ENCODE measurements at places on chromosomes 3 and 15.

DNA sequence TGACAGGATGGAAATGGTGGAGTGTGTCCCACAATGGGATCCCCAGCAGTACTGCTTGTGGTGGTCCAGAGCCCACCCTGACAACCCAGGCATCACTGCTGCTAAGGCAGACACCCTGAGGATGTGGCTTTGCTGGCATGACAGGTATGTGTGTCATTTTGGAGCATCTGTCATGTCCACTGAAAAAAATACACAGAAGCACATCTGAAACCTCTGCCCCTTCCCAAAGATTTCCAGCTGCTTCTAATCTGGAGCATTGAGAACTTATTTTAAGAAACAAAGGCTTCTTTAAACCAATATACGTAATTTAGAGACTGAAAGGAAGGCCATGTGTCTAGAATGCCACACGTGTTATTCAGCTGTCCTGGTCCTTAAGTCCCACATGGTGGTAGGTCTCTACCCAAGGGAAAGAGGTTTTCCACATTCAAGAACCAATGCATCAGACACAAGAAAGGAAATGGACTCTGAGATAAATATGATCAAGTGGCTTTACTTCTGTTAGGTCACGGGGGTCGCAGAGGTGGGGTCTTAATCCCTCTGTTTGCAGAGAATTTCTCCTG, 88.3 kb downstream of the PDZRN3 start:
- DNase-seq, result no peak

- DNase-seq, result no peak
Measured at GRCh38 chr15:62672268-62672667, 370.3 kb upstream of the TPM1 start.

DNA sequence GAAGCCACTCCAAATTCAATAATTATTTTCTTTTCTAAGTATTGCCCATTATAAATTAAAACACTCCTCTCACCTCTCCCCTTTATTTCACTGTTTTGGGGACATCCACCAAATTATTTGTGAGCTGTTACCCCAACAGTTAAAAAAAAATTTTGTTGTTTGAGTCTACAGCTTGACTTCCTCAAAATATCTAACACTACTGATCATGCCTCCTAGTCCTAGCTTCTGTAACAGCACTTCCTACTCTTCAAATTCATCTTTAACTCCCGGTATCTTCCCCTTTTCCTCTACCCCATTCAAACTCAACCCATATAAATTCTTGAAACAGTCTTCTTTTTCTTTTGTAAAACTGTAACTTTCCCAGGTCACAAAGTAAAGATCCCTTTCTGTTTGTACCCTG, 15.9 kb downstream of the PARL start:
- no peak for DNase-seq

DNA sequence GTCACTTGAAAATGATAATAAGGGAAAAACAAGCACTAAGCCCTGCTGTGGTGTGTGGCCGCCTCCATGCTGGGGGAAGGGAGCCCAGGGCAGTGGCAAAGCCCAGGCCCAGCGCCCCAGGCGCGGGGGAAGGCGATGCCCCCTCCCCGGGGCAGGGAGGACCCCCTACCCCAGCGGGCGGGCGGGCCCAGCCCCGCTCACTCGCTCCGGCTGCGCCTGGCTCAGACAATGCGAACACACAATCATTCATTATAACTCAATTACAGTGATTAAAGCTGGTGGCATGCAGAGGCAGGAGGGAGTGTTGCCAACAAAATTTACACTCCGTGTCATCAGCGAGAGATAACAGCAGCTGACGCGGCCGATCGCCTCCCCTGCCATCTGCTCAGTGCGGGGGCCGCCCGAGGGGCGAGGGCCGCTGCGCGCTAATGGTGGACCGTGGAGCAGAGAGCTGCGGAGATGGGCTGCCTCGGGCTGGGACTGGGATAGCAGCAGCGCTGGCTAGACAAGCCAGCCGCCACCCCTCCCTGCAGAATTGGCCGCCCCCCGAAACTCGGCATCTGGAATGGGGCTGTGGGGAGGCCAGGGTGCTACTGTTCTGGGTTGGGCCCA, 64.1 kb downstream of the TLE3 start:
- DNase-seq, result no peak

- DNase-seq, result no peak
Measured at GRCh38 chr3:212432-212831, 15.9 kb downstream of the CHL1 start.

GRCh38 chr3:189322339-189322738, 150.6 kb downstream of the TPRG1 start:
- no peak for DNase-seq

DNA sequence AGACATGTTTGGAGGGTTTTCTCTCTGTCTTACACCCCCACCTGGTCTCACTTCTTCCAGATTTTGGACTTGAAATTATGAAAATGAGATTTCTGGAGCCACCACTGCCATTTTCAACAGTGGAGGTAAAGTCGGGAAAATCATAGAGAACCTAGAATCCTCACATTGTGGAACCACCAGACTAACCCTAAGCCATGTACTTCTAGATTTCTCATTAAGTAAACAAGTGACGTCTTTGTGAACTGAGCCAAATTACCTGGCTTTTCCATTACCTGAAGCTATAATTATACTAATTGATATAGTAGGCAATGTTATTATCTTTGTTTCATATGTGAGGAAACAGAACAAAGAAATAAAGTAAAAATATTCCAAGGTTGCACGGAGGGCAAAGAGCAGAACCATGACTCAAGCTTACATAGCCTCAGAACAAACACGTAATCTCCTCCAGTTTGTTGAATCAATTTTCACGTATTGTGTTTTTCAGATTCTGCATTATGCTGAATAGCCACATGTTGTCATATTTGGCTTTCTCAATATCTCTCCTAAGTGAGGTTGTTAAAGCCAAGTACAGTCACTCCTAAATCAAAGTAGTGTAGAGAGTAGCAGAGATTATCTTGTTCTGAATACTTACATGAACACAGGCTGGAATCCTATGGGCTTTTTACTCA, 101.3 kb upstream of the CMC1 start:
- no peak for DNase-seq

DNA sequence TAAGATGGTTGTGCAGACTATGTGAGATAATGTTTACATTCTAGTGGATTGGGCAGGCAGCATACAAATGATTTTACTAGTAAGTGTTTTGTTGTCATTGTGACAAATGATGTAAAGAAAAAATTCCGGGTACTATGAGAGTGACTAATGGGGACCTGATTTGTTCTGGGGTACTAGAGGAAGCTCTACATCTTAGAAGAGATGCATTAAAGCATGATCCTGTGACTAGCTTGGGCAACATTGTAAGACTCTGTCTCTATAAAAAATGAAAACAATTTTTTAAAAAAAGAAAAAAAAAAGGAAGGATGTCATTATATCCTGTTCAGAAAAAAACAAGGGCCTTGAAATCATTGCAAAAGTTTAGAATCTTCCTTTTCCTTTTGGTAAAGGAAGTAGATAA, 58.1 kb upstream of the MYRIP start:
- no peak for DNase-seq

DNA sequence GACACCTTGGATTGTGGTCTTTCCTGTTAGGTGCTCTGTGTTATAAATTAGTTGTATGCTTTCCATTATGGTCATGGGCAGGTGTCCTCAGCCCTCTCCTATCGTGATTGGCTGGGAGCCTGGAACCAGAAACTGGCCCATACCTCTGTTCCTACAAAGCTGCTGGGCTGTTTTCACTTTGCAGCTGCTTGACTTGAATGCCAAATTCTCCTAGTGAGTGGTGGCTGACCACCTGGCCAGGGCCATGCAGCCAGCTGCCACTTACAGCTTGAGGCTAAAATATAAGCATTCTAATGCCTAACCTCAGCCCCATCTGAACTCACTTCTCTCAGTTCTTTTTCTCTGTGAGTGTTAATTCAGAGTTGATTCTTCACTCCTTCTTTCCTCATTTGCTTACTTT, 239.3 kb upstream of the GBE1 start:
- DNase-seq, result no peak

DNA sequence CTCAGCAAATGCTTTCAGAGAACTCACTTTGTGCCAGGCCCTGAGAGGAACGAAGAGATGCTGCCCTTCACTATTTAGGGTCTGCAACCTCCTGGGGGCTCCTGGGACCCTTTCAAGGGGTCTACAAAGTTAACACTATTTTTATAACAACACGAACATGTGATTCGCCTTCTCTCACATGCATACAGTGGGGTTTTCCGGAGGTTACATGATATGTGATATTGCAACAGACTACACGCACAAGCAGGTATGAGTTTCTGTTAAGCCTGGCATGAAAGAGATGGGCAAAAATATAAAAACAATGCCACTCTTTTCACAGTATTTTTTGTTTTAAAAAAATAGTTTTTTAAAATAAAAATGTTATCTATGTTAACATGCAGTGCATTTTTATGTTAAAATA, 10.3 kb downstream of the STARD5 start:
- no peak for DNase-seq

- no peak for DNase-seq
Measured at GRCh38 chr3:143831208-143831607, 17.1 kb downstream of the SLC9A9 start.

DNA sequence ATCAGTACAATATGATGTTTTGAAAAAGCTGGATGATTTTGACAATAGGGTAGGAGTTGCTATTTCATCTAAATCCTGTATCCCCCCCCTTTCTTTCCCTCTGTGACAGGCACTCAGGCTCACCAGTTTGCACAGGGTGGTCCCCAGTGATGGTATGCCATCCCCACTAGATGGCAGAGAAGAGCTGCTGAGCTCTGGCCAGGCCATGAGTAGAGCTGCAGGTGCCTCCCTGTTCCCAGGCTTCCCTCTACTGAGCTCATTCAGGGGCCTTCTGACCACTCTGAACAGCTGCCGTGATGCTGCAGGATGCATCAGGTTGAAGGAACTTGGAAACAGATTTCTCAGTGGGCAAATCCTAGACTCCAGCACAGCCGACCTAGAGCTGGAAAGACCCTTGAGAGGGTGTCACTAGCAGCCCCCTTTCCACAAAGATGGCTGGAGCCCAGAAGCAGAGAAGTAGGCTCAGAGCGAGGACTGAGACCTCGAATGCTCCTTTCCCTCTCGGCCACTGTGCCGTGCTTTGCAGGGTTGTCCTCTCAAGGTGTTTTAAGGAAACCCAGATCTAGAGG, 45.1 kb downstream of the EFCAB12 start:
- DNase-seq, result peak; percentile 49

DNA sequence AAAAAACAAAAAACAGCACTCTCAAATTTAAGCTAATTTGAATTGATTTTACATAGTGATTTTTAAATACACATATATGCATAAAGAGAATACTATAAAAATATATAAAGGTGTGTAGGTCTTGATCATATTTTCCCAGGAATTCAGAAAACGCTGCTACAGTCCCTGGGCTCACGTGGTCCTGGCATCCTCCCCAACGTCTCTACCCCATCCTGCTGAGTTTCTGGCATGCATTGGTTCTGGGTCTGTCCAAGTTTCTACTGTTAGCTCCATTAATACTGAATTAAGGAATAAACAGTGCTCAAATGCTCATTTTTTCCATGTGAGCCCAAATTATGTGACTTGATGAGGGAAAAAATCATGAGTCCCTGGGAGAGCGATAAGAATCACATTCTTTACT, 32.7 kb upstream of the LAMP3 start:
- no peak for DNase-seq

Measured in Jurkat, Clone E6-1 (cell line).